ENCODE measurements at places on chromosomes 4 and X.

DNA sequence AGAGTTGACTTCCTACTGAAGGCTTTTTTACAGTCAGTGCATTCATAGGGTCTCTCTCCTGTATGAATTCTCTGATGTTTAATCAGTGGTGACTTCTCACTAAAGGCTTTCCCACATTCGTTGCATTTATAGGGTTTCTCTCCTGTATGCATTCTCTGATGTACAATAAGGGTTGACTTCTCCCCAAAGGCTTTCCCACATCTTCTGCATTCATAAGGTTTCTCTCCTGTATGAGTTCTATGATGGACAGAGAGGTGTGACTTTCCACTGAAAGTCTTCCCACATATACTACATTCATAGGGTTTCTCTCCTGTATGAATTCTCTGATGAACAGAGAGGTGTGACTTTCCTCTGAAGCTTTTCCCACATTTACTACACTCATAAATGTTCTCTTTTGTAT is 45.2 kb downstream of the ZNF674 start:
- DNase-seq, result no peak

- DNase-seq, result no peak
Measured at GRCh38 chr4:75561789-75562188, 5.9 kb downstream of the ODAPH start.

GRCh38 chrX:43898406-43899035 is 16.3 kb upstream of the MAOB start:
- DNase-seq, result no peak

DNA sequence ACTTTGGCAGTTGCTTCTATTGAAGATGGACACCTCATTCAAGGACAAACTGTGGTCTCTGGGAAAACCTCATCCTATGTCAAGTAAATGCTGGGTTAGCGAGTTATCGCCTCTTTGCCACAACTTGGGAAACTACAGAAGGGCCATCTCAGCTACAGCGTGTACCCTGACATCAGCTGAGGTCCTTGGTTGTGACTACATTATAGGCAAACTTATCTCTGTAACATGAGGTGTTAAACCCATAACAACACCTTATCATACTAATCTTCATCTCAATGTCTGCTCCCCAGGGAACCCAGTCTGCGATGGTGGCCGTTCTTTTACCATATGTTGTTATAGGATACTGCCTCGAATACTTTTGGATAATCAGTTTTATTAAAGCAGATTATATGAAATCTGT is 1862.7 kb downstream of the STIM2 start:
- no peak for DNase-seq

DNA sequence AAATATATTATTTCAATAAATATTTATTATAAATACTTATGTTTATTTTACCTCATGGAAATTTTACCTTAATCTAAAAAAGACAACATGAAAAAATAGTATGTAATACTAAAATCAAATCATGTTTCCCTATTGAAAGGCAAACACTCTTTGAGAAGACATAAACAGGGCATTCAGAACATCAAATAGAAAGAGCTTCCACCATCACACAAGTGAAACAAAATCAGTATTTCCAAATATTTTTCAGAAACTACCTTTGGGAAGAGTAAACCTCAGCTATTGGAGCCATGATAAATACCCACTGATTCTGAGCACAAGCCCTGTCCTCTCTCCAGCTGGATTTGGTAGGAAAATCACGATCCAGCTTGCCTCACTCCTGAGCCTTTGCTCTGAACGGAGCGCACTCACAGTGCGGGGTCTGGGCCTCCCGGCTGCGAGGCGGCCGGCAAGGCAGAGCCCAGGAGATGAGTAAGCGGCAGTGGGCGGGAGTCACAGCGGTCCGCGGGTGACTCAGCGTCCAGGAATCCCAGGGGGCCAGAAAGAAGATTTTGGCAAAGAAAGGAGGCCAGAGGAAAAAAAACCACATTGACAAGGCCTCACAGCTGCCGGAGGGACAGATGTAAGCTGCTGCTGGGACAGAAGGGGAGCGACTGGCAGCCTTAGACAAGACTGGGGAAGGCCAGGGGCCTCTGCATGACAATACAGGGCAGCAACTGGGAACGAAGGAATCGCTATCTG is 14.7 kb upstream of the ANXA5 start:
- DNase-seq, result no peak

DNA sequence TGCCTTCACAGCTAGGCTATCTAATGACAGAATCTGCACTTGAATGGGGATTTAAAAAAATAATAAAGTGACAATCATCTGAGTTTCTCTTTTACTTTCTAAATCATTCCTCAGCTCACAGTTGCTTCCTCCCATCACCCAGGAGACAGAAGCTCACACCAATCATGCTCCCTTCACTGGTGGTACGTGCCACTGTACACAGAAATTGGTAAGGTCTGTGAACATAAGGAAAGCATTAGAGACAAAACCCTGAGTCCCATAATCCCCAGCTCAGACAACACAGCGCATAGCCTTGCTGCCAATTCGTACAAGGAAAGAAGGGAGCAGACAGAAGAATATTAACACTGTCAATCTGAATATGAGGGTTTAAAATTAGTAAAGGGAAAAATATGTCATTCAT is 133.1 kb downstream of the IDS start:
- DNase-seq, result no peak

Data from activated T-cell treated with anti-CD3 and anti-CD28 coated beads, Interleukin-2, amount 50 U/mL, for 1 hour (primary cell).